ENCODE measurements at places on chromosomes 6 and 20.

DNA sequence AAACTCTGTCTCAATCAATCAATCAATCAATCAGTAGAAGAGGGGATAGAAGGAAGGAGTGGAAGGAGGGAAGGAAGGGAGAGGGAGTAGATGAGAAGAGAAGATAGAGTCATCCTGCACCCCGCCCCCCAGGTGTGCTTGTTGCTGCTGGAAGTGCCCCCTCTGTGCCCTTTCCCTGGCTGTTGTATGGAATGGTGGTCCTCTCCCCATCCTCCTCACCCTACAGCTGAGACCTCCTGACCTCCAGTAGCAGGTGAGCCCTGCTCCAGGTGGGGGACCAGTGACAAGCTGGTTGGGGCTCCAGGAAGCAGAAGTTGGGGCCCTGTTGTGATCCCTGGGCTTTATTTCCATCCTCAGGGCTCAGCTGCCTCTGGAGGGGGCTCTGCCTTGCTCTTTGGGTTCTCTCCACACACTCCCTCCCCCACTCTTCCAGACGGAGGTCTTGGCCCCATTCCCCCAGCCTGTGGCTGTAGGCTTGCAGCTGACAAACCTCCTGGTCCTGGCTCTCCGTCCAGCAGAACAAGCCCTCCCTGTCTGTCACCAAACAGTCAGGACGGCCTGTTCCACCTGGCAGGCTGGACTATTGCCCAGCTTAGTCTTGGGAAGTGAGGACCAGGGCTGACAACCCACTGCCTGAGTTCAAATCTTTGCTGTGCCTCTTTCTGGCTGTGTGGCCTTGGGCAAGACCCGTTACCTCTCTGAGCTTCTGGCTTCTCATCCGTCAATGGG is 26.0 kb upstream of the SCRT2 start:
- DNase-seq, result no peak

GRCh38 chr6:146408583-146408982 is 135.1 kb upstream of the RAB32 start:
- no peak for DNase-seq

GRCh38 chr6:23145781-23146180 is 576.4 kb downstream of the HDGFL1 start:
- no peak for DNase-seq

DNA sequence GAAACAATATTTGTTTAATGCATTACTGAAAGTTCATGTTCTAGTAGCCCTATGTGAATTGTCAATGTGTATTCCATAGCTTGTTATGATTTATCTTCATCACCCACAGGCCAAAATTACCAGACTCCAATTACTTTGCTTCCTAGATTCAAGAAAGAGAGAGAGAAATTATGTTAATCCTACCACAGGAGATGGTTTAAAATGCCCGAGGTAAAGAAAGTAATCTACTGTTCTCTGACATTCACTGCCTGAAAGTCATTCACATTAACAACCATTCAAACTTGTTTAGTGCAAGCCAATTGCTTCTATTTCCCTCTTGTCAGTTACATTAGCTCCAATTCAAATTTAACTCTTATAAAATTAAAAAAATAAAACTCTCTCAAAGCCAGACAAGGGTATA is 260.4 kb upstream of the THEMIS start:
- no peak for DNase-seq

- DNase-seq, result no peak
Observed at GRCh38 chr20:951384-952169, 35.4 kb upstream of the ANGPT4 start.

DNA sequence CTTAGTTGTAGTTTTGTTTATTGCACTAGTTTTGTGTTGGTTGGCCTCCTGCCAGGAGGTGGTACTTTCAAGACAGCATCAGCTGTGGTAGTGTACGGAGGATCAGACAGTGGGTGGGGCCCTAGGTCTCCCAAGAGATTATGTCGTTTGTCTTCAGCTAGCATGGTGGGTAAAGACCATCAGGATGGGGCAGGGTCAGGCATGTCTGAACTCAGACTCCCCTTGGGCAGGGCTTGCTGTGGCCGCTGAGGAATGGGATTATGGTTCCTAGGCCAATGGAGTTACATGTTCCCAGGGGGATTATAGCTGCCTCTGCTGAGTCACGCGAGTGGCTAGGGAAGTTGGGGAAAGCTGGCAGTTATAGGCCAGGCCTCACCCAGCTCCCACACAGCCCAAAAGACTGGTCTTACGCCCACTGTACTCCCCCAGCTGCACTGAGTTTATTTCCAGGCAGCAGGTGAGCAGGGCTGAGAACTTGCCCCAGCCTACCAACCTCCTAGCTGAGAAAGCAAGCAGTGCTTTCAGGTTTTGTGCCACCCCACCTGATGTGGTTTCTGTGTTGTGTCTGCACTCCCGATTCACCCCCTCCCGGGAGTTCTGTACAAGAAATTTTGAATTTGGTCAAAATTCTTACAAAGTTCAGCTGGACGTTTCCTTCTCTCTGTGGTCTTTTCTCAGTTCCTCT is 24.7 kb downstream of the ZSCAN31 start:
- DNase-seq, result no peak

- DNase-seq, result no peak
Observed at GRCh38 chr6:130027948-130028347, 9.6 kb downstream of the L3MBTL3 start.

- no peak for DNase-seq
Observed at GRCh38 chr6:128363020-128363813, 157.2 kb downstream of the PTPRK start.

- no peak for DNase-seq
Observed at GRCh38 chr6:41551086-41551700, 5.0 kb downstream of the FOXP4 start.

DNA sequence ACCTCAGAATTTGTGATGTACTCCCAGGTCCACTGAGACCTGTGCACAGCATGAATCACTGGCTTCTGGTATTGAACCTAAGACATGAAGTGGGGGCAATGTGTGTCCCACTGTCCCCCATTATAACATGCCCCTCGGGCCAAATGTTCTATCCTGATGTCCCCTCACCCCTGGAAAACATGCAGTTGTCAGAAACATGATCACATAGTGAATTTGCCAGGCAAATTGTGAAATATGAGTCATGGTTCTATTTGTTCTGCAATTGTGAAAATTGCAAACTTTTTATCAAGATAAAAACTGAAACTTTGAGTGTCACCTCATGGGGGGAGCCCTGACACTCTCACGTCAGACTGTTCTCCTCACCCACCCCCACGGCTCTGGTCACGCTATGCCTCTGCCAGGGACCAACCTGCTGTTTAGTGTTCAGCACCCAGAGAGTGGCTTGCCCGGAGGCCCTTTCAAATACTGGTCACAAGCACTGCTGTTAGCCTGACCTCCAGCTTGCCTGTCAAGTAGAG is 305.3 kb downstream of the CLIC5 start:
- no peak for DNase-seq

DNA sequence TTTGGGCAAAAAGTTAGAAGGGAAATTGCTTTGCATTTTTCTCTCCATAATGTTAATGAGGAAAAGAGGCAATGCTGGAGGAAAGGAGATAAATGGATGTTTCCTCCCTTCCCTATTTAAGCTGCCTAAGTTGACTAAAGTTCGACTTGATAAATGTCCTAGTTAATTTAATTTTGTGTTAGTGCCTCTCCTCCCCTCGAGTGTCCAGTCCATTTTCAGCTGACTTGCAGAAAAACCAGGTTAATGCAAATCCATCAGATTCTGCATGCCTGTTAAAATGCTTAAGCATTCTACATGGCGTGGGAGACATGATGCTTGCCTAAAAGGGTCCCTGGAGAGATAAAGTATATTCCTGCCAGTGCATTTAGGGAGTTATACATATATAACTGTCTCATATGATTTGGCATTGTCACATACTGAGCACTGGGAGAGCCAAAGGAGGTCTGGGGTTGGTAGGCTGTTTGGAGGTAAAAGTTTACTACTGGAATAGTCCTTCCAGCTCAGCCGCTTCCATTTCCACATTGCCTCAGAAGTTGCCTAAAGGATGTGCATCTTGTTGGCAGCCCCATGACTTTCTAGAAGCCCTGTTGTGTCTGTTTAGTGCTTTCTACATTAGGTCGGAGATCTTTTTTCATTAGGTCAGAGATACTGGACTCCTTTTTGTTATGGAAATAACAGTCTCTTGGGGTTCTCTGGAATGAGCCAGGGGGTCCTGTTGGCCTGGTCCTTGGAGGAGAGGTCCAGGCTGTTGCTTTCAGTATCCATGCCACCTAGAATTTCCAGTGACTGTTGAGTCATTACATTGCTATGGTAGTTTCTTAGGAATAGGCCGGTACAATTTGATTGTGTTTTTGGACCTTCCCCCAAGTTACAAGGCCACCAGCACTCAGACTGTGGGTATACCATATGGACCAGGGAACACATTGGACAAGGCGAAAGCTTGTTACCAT is 30.4 kb downstream of the JARID2 start:
- no peak for DNase-seq
